ENCODE measurements at places on chromosomes 4 and X.
A peak's percentile ranks its signal among the peaks of the same experiment; 100 is the strongest.

- DNase-seq, result no peak
Measured at GRCh38 chr4:85686398-85686797, 211.4 kb downstream of the ARHGAP24 start.

GRCh38 chr4:151043803-151044515, 28.9 kb upstream of the LRBA start:
- no peak for DNase-seq

DNA sequence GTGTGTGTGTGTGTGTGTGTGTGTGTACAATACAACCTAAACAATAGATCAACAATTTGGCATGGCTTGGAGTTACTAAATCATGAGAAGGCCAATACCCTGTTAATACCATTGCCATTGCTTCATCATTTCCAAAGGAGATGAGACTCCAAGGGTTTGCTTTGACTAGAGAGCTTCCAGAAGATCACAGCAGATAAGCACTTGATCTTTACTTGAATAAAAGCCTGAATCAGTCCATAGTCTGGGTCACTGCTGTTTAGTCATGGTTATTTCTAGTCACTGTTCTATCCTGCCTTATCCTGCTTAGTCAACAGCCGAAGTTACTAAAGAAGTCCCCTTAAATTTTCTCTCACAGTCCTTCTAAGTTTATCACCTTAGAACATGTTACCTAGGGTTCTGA, 58.2 kb downstream of the RAB40AL start:
- no peak for DNase-seq

GRCh38 chr4:150911326-150911725, 103.8 kb downstream of the LRBA start:
- no peak for DNase-seq

- no peak for DNase-seq
Measured at GRCh38 chr4:28360681-28361080, 1500.0 kb downstream of the STIM2 start.

GRCh38 chr4:55617587-55618197, 18.4 kb downstream of the NMU start:
- DNase-seq, result no peak

GRCh38 chrX:38917954-38918353, 116.7 kb downstream of the MID1IP1 start:
- no peak for DNase-seq

GRCh38 chr4:55733932-55734331, 85.7 kb upstream of the EXOC1L start:
- peak; percentile 58 for DNase-seq

GRCh38 chr4:15684498-15684897, 2.9 kb downstream of the FAM200B start:
- DNase-seq, result no peak

DNA sequence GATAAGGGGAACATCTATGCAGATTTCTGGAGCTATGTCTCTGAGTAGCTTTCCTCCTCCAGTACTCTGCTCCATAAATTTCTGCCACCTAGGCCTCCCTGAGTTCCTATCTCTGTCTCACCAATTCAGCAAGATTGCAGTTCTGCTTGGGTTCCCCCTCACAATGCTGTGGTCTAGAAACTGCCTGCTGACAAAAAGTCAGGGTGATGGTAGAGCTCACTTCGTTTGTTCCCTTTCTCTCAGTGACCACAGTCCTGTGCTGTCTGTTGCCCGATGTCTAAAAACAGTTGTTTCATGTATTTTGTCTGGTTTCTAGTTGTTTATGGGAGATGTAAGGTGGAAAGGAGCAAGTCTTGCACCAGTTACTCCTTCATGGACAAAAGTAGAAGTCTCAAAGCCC, 41.1 kb downstream of the AMMECR1 start:
- DNase-seq, result peak; percentile 30

GRCh38 chr4:121651597-121651996, 45.2 kb downstream of the ANXA5 start:
- no peak for DNase-seq

GRCh38 chr4:53863158-53863557, 201.2 kb downstream of the CHIC2 start:
- peak; percentile 21 for DNase-seq

DNA sequence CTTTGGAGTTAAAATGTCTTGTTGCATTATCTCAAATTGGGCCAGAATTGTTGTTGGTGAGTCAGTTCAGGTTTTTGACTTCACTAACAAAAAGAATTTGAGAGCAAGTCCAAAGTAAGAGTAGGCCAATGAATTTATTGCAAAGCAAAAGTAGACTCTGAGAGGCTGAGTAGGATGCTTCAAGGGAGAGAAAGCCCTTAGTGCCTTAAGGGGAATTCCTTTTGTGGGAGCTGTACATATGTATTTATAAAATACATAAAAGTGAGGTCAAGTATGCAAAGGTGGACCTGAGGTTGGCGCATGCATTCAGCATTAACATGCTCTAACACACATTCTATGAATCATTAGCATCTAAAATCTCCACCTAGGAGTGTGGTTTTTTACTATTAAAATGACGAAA, 565.4 kb downstream of the GRXCR1 start:
- DNase-seq, result no peak

DNA sequence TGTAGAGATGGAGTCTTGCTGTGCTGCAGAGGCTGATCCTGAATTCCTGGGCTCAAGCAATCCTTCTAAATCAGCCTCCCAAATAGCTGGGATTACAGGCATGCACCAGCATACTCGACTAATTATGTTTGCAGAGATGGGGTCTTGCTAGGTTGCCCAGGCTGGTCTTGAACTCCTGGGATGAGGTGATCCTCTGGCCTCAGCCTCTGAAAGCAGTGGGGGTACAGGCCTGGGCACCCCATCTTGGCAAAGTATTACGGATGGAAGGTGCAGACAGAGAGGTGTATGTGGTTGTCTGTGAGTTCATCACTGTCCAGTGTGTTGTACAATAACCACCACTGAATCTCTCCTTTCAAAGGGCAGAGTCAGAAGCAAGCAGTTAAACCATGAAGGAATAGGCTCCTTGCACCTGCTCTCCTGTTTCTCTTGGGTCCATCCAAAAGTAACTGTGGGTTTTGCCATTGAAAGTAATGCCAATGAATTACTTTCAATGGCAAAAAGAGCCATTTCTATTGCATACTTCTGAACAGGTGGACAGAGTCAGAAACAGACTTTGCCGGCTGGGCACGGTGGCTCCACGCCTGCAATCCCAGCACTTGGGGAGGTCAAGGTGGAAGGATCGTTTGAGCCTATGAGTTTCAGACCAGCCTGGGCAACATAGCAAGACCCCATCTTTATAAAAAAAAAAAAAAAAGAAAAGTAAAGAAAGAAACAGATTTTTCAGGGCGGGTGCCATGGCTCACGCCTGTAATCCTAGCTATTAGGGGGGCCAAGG, 7.0 kb upstream of the AKAP17A start:
- no peak for DNase-seq

GRCh38 chrX:49627086-49627777, 28.4 kb downstream of the GAGE1 start:
- DNase-seq, result no peak

- DNase-seq, result no peak
Measured at GRCh38 chr4:47819178-47819577, 18.7 kb downstream of the CORIN start.

GRCh38 chr4:151629097-151629783, 131.6 kb downstream of the GATB start:
- no peak for DNase-seq
